Left renal pelvis (tissue), 4 donors: ENCODE measurements at places on chromosomes 16 and 17.

DNA sequence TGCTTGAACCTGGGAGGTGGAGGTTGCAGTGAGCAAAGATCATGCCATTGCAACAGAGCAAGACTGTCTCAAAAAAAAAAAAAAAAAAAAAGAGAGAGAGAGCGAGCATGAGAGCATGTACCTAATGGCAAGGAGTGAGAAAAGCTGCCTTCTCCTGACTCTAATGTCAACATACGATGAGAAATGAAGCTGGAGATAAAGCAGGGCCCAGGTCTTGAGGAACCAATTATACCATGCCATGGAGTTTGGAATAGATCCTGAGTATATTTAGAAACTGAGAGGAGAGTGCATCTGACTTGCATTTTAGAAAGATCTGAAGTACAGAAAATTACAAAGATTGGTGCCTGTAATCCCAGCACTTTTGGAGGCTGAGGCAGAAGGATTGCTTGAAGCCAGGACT lies 3.8 kb upstream of the MAP2K6 start:
- DNase-seq: no peak

DNA sequence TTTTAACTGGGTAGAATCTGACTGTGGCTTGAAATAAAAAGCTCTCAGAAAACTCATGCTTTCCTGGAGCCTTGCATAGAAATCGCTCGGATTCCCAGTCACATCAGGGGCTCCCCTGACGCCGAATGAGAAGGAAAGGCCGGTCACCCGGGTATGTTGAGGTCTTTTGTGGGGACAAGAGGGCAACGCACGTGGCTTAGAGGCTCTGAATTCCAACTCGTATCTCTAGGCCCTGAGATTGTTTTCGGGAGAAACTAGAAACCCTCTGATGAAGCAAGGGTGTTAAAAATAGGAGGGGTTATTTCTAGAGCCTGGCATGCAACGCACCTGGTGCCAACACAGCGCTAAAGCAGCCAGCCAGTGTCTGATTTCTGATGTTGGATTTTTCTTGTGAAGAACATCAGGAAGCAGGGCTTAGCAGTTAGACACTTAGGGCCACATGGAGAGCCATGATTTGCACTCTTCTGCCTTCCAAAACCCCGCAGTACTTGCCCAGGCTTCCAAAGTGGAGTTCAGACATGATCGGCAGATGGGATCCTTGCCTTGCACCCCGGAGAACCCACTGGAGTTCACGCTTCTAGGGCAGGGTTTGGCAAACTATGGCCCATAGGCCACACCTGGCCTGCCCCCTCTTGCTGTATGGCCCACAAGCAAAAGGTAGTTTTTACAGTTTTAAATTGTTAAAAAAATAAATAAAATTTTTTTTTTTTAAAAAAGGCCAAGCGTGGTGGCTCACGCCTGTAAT lies 12.6 kb downstream of the CACNG1 start:
- no peak for DNase-seq

GRCh38 chr17:74190807-74191406 lies 12.6 kb upstream of the RPL38 start:
- no peak for DNase-seq

DNA sequence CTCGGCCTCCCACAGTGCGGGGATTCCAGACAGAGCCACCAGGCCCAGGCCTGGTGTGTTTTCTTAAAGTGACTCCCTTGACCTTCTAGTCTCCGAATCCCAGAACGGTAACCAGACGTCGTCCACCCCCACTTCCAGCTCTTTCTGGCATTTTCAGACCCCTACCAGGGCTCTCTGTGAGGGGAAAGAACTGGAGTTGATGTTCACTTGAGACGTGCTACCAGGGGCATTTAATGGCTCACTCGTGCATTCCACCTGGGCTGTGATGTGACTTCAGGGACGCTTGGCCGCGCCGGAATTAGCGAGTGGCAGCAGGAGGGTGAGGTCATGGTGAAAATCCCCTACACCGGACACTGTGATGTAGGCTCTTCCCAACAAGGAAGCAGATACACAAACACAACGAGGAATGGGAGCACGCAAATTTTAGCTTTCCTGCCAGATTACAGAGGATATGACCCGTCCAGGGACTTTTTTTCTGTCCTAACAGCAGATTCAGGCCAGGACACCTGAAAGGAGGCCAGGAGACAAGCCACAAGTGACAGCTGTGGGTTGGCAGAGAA lies 1.1 kb upstream of the GNA13 start:
- DNase-seq: no peak

DNA sequence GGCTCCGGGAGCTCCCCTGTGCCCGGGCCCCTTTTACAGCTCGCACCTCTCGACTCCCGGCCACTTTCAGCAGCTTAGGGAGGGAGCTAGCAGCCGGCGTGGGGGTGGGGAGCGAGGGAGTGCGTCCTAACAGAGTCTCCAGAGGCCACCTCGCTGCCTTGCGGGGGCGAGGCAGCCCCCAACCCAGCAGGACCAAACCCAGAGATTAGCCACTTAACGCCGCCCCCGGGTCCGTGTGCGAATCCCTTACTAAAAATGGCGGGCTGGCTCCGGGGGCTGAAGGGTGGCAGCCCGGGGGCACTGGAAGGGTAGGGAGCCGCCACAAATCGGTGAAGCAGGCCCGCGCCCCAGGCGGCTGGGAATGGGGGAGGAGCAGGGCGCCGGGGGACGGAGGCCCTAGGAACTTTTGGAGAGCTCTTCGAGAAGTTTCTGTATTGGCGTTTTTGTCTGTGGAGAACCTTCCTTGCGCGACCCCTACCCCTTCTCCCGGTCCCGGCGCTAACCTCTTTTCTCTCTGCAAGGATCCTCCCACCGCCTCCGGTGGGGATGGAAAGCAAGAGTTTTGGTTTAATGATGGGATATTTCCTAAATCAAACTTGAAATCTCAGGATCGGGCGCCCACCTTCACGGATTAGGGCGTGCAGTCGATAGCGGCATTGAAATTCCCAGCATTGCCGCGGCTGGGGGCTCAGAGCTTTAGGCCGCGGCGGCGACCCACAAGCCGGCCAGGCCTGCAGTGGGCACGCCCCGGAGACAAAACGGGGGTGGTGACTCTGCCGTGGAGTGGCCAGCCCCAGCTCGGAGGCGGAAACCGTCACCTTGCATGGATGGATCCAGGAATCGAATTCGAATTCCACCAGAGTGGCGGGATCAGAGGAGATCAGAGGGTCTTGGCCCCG lies 793 bp upstream of the IRX3 start:
- no peak for DNase-seq

GRCh38 chr17:19348806-19349205 lies 13.7 kb downstream of the B9D1 start:
- no peak for DNase-seq

GRCh38 chr17:1398931-1399678 lies 917 bp downstream of the YWHAE start:
- DNase-seq: no peak

GRCh38 chr16:59913666-59914065 lies 1179.5 kb upstream of the GOT2 start:
- DNase-seq: no peak

DNA sequence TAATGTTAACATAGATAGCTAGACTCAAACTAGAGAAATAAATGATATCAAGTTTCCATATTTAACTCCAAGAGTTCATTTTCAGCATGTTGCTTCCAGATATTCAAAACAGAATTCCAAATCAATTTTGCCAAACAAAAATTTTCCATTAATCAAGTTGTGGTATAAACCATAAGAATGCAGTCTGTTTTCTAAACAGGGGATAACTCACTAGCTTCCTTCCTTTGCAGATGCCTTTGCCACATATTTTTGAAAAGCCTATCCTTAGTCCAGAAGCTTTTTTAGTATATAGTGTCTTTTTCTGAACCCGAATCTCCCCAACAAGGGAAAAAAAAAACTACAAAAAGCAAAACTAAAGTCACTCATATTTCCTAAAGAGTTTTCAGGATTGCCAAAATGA lies 61.5 kb downstream of the HELZ start:
- DNase-seq: no peak

DNA sequence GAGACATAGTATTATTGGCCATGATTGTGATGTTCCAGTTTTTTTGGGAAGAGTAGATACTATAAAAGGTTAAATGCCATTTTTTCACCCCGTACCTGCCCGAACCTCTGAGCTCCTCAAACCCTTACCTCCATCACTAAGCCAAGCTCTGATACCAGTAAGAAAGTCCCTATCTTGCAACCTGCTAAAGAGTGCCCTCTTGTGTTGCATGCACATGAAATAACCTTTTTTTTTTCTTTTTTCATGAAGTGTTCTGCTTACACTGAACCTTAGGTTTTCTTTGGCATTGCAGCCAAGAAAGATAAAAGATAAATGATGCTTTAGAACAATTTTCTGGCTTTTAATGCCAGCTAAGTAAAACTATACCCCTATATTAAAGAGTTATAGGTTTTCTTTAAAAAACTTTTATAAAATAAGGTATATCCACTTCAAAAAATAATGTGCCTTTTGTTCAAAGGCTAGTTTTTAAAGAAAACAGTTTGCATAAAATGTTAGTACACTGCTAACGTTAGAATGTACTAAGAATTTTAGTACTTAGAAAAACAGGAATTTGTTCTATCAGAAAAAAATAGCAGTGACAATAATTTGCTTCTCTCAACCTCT lies 295.3 kb upstream of the PMFBP1 start:
- DNase-seq: peak; percentile 22

DNA sequence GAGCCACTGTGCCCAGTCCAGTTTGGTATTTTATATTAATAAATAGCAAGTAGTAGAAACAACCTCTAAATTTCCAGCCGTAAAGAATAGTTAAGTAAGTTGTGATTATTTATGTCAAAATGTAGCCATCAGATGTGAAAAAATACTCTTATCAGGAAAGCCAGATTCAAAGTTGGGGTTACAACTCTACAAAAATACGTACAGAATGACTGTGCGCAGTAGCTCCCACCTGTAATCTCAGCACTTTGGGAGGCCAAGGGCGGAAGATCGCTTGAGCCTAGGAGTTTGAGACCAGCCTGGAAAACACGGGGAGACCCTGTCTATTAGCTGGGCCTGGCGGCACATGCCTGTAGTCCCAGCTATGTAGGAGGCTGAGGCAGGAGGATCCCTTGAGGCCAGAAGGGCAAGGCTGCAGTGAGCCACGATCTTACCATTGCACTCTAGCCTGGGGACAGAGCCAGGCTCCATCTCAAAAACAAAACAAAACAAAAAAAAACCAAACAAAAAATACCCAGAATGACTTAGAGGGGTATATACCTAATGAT lies 1.7 kb downstream of the PDP2 start:
- no peak for DNase-seq

GRCh38 chr17:42681976-42682721 lies at the start of gene CNTNAP1:
Gene CNTNAP1, plus strand, starts transcription at chr17:42682531. Its CDS starts 299 bp downstream, at chr17:42682830.
- DNase-seq: no peak

- DNase-seq: no peak
Observed at GRCh38 chr17:6753006-6753445, 2.8 kb upstream of the XAF1 start.

GRCh38 chr17:31629696-31630470 lies 229.2 kb downstream of the COPRS start:
- no peak for DNase-seq

DNA sequence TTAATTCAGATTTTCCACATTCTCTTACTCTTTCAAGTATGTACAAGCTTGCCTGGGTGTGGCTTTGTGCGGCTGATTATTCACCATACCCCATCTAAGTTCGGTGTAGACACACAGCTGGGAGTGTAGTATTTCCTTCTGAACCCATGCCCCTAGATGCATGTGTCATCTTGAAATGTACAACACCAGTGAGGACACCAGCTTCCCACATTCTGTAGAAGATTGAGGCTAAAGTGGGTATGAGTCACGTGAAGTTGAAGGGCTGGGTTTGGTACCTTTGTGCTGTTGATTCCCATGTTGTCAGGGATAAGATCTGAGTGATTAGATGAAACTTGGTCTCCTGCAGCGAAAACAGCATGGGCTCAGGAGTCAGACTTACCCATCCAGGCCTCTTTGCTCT lies 14.6 kb upstream of the DHX8 start:
- DNase-seq: no peak

DNA sequence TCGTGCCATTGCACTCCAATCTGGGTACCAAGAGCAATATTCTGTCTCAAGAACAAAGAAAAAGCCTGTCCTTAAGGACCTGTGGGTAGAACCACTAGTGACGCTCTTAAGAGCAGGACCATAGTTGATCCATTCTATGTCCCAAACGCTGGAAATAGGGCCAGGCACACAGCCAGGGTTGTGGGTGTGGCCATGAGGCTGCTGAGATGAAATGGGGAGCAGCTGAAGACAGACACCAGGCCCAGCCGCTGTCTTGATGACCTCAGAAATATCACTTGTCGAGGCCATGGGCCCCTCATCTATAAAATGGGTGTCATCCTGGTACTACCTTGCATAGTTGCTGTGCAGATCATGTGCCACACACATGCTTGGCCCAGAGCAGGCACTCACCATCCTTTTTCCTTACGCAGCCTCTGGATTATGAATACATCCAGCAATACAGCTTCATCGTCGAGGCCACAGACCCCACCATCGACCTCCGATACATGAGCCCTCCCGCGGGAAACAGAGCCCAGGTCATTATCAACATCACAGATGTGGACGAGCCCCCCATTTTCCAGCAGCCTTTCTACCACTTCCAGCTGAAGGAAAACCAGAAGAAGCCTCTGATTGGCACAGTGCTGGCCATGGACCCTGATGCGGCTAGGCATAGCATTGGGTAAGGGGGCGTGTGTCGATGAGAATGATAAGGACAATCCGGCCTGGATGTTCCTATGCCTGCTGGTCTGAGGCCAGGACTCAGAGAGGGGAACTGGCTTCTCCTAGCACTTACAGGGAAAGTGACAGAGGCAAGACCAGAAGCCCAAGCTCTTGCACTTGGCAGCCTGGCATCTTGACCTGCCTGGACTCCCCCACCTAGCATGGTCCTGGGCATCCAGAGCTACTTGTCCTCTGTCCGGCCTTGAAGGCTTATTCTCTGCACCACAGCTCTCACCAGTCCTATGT lies 25.5 kb downstream of the CDH5 start:
- no peak for DNase-seq

DNA sequence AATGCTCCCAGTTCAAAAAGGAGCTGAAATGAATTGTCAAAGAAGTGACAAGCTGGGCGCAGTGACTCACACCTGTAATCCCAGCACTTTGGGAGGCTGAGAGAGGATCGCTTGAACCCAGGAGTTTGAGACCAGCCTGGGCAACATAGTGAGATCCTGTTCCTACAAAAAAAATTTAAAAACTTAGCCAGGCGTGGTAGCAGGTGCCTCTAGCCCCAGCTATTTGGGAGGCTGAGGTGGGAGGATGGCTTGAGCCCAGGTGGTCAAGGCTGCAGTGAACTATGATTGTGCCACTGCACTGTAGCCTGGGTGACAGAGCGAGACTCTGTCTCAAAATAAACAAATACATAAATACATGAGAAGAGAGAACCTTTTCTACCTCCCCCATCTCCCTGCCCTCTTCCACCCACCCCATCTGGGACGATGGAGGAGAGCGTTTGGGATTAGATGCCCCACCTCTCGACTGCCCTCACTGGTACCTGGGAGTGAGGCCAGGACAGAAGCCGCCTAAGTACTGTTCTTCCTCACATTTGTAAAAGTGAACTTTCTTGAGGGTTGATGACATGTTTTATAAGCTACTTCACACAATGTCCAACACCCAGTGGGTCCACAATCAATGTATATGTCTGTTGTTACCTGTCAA lies 2.4 kb downstream of the IL4R start:
- no peak for DNase-seq
